CD4-positive, alpha-beta T cell treated with Interleukin-10 for 1 hour (primary cell): ENCODE measurements at places on chromosomes 16 and 17.

DNA sequence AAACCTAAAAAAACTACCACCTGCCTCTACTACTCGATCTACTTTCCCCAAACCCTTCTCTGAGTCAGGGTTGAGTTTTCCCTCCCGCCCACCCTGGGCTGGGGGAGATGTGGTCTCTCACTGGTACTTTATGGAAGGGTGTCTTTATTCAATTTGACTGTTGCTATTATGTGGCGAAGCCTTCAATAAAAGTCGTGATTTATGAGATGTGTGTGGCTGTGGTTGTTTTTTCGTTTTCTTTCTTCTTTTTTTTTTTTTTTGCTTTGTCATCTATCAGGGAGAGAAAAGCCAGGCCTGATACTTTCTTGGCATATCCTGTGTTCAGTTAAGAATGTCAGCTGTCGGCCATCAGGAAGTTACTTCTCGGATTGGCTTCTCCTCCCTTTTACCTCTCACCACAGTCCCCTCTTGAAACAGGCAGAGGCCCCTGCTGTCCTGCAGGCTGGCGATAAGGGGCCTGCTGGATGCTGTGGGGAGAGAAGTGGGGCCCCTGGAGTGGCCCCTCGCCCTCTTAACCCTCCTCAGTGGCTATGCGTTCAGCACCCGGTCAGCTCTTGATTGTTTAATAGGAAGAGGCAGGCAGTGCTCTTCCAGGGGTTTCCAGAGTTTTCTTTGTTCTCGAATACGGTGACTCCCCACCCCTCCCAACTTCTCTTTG, 123.0 kb downstream of the MSI2 start:
- DNase-seq, result no peak

GRCh38 chr17:20009052-20009301, 182 bp upstream of the SPECC1 start:
- DNase-seq, result no peak

GRCh38 chr16:19599968-19600716, 44.6 kb downstream of the VPS35L start:
- no peak for DNase-seq

DNA sequence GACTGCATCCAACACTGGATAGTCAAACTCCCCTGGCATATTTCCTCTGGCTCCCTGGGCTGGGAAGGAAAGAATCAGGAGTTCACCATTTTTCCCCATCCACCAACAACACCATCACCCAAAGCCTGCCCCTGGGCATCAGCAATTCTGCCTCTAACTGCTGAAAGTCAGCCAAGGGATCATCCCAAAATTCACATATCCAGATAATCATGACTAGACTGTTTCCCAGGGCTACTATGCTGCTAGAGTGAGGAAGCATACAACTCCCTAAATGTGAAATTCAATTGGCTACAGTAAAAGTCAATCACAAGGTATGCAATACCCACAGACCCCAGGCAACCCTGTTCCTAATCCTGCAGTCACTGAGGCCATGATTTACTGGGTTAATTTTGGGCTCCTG, 230.6 kb downstream of the C16orf95 start:
- DNase-seq, result no peak

- peak; percentile 18 for DNase-seq
Measured at GRCh38 chr17:74356646-74357465, 4.8 kb downstream of the BTBD17 start.

GRCh38 chr16:88264641-88265285, 118.0 kb upstream of the ZNF469 start:
- DNase-seq, result peak; percentile 35

DNA sequence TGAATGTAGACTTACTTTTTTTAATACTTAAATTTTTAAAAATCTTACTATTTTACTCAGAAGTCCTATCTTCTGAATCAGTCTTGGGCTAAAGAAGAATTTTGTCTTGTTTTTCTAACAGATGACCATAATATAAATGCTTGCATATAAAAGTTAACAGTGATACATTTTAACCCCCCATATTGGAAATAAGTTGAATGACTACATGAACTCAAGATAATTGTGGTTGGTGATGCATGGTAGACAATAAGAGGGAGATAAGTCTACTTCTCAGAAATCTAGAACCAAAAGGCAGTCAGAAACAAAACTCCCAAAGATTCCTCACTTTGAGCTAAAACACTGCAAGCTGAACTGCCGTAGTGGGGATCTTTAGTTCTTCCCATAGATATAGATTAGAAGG, 868.4 kb upstream of the SOX9 start:
- DNase-seq, result no peak

DNA sequence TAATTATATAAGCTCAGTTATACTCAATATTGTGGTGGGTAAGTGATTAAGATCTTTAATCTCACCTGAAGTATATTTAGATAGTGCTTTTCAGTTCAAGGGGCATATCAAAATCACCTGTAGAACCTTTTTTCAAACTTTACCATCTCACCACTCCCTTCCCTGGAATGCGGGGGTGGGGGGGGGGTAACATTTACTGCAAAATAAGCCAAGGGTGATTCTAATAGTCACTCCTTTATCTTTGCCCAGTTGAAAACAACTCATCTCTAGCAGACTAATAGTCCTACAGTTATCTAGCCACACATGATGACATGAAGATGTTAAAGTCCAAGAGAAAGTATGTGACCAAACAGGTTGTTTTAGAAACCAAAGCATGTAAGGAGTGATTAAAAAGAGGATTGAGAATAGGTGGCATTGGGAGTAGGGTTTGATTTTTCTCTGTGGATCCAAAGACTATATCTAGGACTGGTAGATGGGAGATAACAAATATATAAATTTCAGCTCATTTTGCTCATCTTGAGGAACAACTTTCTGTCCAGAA, 21.5 kb downstream of the LPCAT2 start:
- no peak for DNase-seq

- no peak for DNase-seq
Measured at GRCh38 chr16:64305663-64306062, 816.2 kb downstream of the CDH11 start.
